ENCODE measurements at places on chromosomes 1 and 21.

DNA sequence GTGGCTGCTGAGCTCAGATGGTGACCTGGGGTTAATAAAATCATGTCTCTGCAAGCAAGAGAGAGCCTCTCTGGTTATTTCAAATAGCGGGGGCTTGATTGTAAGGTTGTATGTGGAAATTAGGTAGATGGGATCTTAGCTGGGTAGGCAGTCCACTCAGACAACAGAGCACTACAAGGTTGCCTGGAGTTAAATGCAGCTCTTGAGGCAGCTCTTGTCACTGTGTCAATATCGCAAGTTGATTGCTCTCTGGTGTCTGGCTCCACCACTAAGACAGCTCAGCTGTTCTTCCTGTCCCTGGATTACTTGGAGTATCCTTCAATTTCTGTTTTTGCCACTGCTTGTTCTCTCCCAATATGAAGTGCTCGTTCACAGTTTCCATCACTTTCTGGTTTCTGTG lies 93.8 kb downstream of the C21orf91 start:
- DNase-seq: no peak

GRCh38 chr21:23837564-23837963 lies 1769.7 kb downstream of the MRPL39 start:
- DNase-seq: no peak

- DNase-seq: no peak
Observed at GRCh38 chr1:89535537-89535936, 10.9 kb downstream of the LRRC8B start.

DNA sequence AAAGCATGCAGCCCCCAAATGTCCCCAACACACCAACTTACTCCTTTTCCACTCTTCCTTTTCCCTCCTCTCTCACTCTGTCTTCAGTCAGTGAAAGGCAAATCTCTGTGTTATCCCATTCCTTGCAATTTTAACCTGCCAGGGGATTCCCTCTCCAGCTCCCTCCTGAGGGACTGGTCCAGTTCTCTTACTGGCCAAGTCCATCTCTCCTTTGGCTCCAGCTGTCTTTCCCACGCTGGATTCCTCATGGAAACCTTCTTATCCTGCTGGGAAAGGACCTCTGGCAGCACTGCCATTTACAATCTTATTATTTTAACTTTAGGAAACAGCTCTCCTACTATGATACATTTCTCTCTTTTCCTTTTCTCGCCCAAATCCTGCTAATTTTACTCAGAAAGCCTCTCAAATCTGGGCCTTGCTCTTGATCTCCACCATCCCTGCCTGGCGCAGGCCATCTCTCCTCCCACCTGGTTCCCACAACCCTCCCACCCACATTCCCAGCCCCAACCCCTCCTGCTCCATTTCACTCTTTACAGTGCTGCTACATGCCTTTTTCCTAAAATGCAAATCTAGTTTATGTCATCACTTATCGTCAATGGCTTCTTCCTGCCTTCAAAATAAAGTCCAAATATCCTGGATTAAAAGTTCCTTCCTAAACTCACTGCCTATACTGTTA lies 72.7 kb upstream of the CNN3 start:
- DNase-seq: no peak

DNA sequence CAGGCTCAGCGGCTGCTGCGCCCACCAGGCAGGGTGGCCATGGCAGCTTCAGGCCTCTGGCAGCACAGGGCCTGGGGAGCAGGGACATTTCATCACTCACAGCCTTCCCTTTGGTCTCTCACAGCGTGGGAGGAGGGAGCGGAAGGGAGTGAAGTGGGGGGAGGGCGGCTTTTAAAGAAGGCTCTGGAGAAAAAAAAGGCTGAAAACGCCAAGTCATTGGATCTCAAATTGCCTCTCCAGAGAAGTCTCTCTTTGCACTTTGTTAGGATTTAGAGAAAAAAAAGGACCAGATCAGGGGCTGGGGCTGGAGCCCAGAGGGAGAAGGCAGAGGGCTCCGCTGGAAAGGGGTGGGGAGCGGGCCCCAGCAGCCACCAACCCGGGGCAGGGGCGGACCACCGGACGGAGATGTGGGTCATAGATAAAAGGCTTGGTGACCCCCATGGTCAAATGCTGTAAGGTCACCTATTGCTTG lies 209.9 kb downstream of the GRIK3 start:
- no peak for DNase-seq

GRCh38 chr1:46816930-46817329 lies 18.1 kb downstream of the CYP4B1 start:
- no peak for DNase-seq

DNA sequence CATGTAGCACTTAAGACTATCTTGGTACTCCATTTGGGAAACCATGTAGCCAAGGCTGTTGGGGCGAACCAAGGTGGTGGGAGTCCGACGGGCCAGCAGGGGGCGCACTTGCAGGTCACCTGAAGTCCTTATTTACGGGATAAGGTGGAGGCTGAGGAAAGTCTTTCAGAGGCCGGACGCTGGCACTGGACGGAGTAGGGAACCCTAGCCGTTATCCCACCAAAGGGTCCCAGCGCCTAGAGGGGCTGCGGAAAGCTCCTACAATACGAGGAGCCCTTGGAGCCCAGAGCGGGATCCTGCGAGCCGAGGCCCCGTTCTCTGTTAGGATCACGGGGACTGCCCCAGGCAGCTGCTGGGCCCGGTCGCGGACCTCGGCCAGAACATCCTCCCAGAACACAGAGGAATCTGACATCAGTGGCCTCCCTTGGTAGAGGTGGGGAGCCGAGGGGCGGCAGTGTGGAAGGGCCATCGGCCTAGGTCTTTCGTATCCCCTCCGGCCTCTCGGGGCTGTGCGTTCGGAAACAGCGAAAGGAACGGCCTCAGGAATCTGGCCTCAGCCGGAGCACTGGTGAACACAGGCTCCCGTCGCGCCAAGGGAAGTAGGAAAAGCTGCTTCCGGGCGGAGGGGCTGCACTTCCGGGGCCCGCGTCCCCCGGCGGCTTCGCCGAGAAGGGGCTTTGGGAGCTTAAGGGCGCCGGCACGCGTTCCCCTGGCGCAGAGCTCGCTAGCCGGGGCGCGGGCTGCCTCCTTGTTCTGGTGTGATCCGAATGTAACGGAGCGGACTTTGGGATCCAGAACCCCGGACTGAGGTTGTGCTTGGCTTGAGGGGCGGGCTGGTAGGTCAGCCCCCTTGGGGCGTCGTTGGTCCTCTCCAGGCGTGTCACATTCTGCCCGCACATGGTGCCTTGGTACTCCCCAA lies 29.9 kb upstream of the RPTN start:
- DNase-seq: no peak

GRCh38 chr1:204442376-204443259 lies 31.0 kb upstream of the PPP1R15B start:
- no peak for DNase-seq

GRCh38 chr1:232432313-232432712 lies 197.6 kb downstream of the SIPA1L2 start:
- DNase-seq: no peak

- DNase-seq: no peak
Observed at GRCh38 chr21:45494851-45495680, 47.2 kb downstream of the SLC19A1 start.
